ENCODE measurements at places on chromosomes 1 and 21.
A peak's percentile ranks its signal among the peaks of the same experiment; 100 is the strongest.

- no peak for DNase-seq
Observed at GRCh38 chr1:58890113-58890512, 106.3 kb upstream of the JUN start.

DNA sequence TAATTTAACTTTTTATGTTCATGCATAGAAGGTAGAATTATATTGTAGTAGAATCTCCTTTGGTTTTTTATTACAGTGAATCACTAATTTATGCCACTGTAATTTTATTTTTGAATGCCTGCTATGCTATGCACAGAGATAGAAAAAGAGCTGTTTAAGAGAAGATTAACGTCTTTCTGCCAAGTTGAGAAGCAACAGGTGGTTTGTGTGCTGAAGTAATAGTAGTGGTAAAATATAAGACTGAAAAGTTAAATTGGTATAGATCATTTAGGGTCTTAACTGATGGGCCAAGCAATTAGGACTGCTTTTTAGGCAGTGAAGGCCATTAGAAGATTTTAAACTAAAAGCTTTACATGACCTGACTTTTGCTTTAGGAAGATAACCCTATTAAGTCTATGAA is 115.1 kb downstream of the SYT14 start:
- DNase-seq: no peak

- peak; percentile 68 for DNase-seq
Observed at GRCh38 chr21:27476696-27477095, 509.8 kb upstream of the ADAMTS5 start.

GRCh38 chr21:34544032-34544496 is 32.1 kb upstream of the KCNE1 start:
- peak; percentile 75 for DNase-seq

DNA sequence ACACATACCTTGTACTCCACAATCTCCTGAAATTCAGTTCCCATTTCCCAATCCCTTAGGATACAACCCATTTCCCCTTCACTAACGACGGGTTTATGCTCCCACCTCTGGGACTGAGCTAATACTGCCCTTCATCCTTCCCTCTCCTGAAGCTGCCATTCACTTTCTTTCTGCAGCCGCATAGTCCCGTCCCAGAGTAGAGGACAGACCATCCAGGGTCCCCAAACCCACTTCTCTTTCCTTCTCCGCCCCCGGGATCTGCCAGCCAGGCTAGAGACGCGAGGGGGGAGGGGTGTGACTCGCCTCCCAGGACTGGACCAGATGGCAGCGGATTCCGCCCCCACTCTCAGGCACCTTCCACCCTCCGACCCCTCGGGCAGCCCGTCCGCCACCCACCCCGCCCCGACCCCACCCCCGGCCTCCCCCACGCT is 679 bp downstream of the ABL2 start:
- DNase-seq: peak; percentile 31

DNA sequence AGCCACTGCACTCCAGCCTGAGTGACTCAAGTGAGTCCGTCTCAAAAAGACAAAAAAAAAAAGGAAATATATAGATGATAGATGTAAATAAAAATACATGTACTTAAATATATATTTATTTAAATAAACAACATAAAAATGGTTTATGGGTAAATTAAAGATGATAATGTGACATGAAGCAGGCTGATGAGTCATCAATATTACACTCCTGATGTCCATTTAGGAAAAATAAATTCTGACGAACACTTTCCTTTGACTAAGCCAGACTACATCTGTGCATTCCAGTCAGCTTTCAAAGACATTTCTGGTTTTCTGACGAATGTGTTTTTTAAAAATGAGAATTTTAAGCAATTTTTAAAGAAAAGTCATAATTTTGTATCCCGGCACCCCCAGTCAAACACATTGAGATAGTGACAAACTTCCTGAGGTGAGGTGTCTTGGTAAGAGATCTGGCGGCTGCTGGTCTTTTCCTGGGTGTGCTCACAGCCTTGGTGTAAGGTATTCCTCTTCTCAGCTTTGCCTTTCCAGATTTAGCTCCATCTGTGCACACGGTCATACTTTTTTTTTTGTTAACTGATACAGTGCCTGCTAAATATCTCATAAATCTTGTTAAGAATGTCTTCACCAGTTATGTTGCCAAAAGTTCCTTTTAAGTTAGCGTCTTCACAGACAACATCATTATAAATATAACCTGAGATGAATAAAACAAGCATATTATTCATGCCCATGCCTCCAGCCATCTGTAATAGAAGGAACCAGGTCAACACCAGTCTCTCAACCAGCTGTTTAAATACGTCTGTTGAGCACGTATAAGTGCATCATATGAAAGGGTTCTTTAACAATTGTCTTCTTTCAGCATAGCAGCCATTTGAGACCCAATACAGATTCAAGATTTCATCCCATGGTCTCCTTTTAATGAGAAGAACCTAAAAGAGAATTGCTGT is 214.5 kb upstream of the PLD5 start:
- DNase-seq: no peak

GRCh38 chr1:207004931-207005830 is 27.4 kb downstream of the C1orf116 start:
- DNase-seq: peak; percentile 77

- DNase-seq: no peak
Observed at GRCh38 chr1:77412820-77413530, 131.2 kb downstream of the AK5 start.

DNA sequence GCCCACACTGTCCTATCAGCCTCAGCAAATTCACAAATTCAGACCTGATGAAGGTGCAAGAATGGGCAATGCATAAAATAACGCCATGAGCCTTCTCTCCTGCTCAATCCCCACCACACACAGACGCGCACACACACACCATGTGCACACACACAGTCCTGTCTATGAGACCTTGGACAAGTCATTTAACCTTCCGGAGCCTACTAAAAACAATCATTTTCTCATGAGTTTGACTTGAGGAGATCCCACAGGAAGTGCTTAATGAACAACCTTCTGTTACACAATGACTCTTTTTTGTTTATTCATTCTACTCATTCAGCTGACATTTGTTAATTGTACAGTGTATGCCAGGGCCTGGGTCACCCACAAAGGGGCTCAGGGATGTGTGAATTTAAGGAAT is 125.4 kb downstream of the EDEM3 start:
- peak; percentile 54 for DNase-seq

DNA sequence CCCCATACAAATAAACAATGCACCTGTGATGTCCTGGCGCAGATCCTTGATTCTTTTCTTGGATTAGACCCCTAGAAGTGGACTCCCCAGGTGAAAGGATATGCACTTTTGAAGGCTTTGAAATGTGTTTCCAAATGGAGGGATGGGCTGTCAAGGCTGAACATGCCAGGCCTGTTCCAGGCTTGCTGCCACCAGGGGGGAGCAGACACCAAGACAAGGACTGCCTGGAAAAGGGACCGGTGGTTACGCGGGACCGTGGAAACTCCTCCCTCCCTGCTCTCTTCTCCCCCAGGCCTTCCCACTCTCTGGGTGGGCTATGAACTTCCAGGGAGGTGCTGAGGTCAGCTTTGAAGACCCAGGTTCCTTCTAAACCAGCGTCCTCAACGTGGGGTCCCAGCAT is 12.7 kb downstream of the C1QB start:
- peak; percentile 18 for DNase-seq

DNA sequence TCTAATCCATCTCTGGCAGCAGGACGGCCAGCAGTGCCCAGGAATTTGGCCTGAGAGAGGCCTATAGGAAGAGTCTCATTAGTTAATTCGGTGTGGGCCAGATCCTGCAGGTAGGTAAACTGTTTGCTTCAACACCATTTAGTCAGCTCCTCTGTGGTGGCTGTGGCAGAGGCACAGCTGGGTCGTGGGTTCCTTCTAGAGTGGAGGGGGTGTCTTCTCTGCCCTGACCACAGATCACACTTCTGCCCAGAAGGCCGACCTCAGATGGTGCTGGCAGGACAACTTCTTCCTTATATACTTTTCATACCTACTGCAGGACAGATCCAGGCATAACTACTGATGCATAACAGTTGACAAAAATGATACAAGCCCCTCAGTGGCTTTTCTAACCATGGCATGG is 281.4 kb downstream of the RPS6KC1 start:
- no peak for DNase-seq

DNA sequence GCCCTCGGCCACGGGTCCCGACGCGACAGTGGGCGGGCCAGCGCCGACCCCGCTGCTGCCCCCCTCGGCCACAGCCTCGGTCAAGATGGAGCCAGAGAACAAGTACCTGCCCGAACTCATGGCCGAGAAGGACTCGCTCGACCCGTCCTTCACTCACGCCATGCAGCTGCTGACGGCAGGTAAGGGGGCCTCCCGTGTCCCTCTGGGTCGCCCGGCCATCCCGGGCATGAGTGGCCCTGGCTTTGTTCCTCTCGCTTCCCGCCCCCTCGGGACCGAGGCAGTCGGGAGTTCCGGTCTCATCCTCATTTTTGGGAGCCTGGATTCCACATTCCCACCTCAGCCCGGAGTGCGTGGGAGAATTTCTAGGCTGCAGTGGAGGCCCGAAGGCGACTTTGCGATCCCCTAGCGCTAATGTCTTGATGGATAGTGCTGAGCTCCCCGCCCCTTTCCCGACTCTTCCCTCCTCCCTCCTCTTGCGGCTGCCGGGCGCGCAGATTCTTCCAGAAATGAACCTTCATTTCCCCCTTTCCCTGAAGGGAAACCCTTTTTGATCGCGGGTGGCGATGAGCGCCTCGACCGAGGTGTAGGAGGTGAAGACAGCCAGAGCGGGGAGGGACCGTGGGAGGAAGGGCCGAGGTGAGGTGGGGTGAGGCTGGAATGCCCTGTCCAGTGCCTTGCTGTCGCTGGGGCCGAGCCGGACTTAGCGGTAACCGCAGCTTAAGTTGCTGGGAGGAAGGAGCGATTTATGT is 705 bp downstream of the KHDRBS1 start:
- DNase-seq: peak; percentile 45

GRCh38 chr1:233435622-233436021 is 108.1 kb downstream of the MAP3K21 start:
- DNase-seq: no peak

DNA sequence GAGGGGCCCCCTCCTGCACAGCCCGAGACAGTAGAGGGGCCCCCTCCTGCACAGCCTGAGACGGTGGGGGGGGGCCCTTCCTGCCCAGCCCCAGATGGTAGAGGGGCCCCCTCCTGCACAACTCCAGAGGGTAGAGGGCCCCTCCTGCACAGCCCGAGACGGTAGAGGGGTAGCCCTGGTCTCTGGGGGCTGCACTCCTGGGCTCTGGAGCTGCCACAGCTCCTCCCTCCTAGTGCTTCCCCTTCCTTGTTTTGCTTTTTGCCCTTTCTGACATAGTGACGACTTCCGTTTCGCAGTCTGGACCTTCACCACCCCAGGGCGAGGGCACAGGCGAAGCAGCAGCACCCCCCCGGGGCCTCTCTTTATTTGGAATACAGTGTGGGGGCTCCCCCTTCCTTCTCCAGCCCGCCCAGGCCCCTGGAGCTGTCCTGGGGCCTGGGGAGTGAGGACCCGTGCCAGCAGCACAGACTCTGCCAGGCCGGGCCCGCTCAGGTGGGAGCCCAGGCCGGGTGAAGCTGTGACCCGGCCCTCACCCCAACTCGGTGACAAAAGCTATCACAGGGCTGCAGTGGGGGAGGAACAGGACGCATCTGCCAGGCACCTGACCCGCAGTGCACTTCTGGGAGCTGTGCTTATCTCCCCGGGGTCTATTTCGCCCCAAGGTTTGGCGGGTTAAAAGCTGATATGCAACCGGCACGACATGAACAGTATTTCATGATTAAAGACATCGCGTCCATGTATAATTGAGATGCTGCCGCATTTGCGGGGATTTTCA is 1.1 kb upstream of the PRXL2B start:
- peak; percentile 37 for DNase-seq

GRCh38 chr1:115210302-115210711 is 121.0 kb upstream of the TSPAN2 start:
- peak; percentile 64 for DNase-seq

GRCh38 chr1:15958111-15958510 is 17.8 kb downstream of the ZBTB17 start:
- no peak for DNase-seq

- DNase-seq: no peak
Observed at GRCh38 chr1:181718034-181718433, 234.7 kb downstream of the CACNA1E start.

DNA sequence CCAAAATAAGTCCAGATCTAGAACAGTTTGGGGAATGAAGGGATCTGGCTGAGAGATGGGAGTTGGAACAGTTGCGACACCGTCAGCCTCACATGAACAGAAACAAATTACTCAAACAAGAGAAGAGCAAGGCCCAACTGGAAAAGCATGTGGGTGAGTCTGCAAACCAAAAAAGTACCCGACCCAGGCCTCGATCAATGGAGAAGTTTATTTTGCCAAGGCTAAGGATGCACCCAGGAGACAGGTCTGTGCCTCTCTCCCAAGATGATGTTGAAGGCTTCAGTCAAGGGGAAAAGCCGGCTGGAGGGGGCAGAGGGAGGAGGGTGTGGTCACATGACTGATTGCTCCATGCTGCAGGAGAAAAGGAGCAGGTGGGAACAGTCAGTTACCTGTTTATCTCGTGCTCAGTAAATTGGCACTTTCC is 42.3 kb downstream of the KRTAP10-1 start:
- peak; percentile 24 for DNase-seq

GRCh38 chr1:111595807-111596206 is 23.8 kb upstream of the RAP1A start:
- no peak for DNase-seq

DNA sequence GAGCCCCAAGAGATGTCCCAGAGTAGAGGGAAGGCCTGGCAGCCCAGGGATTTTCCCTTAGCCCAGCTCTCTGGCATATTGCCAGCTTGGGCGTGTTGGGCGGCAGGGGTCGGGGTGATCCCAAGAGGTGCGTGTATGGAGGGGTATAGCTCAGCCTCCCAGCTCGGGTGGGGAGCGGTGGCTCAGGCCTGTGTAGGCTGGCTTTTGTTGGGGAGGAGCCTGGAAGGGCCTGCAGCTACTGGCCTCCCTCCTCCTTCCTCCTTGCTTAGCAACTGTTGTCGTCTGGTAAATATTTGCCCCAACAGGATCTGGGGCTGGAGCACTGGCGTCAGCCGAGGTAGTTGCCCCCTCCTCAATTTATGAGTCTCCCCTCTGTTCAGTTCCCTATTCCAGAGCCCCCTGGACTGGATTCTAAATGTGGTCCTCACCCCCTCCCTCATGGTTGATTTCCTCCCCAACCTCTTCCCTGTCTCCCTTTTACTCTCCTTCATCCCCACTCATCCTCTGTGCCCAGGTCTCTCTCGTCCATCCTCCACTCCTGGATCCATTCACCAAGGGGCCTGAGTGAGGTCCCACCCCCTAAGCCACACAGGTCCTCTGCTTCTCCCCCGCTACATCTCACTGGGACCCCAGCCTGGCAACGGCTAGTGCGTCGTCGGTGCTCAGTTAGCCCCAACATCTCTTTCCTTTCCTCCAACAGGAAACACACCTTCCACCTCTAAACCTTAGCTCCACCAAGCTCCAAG is 10.3 kb upstream of the LMNA start:
- peak; percentile 88 for DNase-seq

DNA sequence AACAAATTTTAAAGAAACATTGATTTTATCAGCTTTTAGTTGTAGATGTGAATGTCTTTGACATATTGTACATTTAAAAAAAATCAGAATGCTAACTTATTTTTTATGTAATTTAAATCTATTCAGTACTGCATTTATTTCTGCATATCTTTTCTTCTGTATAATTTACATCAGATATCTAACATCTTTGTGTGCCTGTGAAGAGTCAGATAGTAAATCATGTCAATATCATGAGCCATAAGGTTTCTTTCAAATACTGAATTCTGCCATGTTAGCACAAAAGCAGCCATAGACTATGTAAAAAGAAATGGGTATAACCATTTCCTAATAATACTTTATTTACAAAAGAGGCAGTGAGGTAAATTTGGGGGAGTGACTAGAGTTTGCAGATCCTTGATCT is 1829.2 kb downstream of the NCAM2 start:
- DNase-seq: no peak
